ENCODE measurements at places on chromosomes 16 and 17.

DNA sequence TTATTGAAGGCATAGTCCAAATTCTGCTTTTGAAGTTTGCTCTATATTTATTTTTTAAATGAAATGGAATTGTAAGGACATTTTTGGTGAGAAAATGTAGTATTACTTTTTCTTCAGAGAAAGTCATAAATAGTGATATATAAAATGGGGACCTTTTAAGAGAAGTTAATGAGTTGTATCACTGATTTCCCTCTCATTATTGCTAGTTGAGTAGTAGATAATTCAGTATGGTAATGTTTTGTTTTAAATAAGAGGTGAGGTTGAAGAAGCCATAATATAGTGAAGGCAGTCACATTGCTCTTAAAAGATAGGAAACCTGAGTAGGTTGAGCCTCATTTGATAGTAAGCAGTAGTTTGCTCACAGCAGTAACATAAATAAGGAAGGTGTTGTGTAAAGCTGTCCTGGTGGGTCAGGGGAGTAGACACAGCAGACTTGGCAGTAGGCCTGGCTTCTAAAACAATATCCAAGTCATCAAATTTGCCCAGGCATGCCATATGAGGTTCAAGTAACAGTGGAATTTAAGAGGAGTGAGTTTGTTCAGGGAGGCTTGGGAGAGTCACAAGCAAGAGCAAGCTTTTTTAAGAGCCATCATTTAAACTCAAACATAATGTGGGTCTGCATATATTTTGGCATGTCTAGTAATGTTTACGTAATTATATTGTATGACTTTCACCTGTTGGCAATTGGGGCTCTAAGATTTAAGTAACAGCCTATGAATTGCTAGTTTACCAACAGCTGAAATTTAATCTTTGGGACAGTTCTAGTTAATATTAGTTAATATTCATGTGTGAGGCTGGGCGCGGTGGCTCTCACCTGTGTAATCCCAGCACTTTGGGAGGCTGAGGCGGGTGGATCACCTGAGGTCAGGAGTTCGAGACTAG, 6.5 kb downstream of the NFATC3 start:
- DNase-seq: no peak

DNA sequence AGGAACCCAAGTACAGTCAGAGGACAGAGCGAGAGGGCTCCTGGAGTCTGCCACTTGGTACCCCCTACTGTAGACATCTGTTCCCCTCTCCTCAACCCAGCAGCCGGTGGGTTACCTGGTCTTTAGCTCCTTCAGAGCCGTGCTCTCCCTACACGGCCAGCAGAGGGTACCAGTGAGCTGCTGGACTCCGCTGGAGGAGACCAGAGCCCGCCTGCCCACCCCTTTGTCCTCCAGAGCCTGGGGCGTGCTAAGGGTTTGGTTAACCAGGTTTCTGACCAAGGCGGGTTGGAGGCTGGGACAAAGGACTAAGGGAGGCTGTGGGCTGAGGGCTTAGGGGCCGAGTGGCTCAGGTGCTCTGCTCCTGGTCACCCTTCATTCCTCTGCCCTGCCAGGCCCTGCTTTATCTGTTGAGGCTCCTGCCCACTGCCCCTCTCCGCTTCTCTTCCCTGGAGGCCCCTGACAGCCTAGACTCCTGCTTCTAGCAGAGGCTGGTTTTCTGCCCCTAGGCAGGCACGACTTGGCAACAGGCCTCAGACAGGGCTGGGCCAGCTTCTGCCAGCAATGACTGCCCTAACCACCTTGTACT, 2.7 kb upstream of the HSD11B2 start:
- DNase-seq: peak; percentile 75

DNA sequence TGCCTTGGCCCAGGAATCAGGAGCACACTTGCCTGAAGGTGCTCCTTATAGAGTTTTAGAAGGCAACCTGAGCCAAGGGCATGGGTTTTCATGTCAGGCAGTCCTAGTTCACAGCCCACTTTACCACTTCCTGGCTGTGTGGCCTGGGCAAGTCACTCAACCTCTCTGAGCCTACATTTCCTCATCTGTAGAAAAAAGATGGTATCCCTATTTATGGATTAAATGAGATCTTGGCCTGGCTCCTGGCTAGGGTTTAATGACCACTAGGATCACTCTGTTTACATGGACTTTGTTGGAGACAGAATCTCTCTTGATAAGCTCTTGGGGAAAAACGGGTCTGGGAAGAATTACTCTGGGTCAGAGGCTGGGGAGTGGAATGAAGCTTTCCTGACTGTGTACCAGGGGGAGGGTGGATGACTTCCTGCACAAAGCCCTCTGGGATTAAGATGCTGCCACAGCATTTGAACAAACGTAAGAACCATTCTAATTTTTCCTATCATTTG, 2.3 kb downstream of the MT2A start:
- no peak for DNase-seq

DNA sequence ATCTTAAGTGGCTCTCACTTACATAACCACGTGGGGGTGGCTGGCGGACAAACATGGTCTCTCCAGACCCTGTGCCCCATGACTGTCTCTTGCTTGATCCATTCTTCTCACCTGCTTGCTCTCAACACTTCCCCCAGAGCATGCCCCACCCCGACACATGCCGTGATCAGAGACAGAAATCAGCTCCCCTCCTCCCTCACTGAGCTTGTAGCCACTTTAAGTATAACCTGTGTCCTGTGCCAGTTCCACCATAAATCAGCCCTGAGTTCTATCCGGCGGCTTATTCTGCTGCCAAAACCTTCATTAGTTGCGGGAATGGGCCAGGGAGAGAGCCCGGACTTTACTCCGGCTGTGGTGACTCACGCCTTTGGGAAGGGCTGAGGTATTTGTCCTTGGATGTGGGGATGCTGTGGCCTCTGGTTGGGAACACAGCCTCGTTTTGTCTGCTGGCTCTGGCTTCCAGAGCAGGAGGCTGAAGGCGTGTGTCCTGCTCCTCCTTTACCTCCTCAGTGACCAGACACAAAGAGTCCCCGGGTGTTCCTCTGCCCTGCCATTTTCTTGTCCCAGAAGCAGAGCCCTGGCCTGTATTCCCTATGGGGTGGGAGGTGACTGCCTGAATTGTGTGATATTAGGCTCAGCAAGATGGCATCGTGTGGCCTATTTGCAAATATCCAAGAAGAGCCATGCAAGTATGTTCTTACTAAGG, 21.1 kb downstream of the ANKRD40 start:
- DNase-seq: peak; percentile 80

GRCh38 chr17:73643852-73644144, 447 bp downstream of the SDK2 start:
- DNase-seq: no peak

DNA sequence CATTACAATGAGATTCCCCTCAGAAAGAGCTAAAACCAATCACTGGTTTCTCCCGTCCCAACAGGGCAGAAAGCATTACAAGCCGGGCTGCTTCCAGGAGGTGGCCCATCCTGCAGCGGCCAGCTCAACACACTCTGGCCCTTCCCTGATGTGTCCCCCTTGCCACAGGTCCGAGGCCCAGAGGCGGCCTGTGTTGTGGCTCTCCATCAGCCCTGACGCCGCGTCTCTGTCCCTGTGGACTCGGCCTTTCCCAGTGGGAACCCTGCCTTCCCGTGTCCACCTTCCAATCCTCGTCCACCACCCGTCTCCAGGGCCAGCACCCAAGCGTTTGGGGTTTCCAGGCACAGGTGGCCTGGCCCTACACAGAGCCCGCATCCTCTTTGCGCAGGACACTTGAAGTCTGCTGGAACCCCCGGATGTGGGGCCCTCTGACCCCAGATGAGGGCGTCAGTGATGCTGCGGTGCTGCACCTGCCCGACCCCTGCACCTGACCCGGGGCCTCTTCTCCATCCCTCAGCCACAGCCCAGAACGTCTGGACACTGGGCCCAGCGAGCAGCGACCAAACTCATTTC, 21.1 kb downstream of the RAB40B start:
- no peak for DNase-seq

- peak; percentile 6 for DNase-seq
Observed at GRCh38 chr17:51261024-51261963, 948 bp downstream of the UTP18 start.

GRCh38 chr17:73052923-73053322, 39.6 kb downstream of the SLC39A11 start:
- no peak for DNase-seq

DNA sequence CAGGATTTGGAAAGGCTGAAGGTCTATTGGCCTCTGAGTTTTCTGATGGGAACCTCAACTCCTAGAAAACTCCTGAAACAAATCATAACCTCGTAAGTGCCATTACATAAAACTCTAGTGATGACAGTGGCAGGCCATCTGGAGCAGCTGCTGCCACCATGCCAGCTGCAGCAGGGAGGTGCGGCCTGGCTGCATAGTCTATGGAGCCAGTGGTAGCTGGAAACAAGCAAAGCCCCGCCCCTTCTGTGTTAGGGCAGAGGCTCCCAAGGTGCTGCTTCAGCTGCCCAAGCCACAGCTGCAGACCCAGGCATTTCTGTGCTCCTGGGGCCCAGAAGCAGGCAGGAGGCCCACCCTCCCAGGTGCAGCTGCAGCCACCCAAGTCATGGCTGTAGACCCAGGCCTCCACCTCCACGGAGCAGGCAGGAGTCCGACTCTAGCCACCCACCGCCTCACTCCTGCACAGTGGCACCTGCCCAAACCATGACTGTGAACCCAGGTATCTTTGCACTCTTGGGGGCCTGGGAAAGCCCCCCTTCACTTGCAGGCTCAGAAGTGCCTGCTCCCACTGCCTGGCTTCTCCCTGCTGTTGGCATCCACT, 254.1 kb upstream of the KCNJ16 start:
- DNase-seq: no peak

- no peak for DNase-seq
Observed at GRCh38 chr17:51372345-51373004, 112.1 kb downstream of the UTP18 start.

- no peak for DNase-seq
Observed at GRCh38 chr16:67246756-67247191, 507 bp downstream of the FHOD1 start.

- DNase-seq: peak; percentile 52
Observed at GRCh38 chr17:56577843-56578204, 15.7 kb upstream of the NOG start.

GRCh38 chr17:38538906-38539305, 66.8 kb downstream of the SRCIN1 start:
- DNase-seq: no peak

DNA sequence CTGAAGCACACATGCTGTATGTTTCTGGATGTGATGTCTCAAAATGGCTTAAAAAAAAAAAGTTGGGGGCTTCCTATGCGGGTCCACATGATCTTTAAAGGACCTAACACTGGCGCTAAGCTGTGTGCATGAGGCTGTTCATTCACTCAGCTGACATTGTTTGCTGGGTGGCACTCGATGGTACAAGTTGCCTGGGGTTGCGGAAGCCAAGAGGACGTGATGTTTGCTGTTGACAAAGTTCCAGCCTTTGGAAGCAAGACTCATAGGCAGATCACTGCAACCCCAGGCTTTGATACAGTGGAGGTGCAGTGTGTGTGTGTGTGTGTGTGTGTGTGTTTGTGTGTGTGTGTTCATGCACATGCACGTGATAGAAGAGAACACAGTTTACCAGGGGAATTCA, 29.5 kb upstream of the DNAI2 start:
- DNase-seq: no peak

DNA sequence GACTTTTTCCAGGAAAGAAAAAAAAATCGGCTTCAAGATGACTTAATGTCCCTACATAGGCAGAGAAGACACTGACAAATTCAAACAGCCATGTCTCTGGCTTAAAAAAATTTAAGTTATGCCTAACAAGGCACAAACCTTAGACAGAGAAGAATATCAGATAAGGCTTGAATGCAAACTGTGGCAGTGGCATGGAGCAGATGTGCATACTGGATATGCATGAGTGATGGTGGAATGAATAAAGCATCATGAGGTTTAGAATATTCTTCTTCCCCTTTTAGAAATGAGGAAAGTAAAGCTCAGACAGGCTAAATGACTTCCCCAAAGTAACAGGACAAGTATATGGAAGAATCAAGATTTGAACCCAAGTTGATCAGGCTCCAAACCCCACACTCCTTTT, 23.2 kb upstream of the WSCD1 start:
- no peak for DNase-seq

DNA sequence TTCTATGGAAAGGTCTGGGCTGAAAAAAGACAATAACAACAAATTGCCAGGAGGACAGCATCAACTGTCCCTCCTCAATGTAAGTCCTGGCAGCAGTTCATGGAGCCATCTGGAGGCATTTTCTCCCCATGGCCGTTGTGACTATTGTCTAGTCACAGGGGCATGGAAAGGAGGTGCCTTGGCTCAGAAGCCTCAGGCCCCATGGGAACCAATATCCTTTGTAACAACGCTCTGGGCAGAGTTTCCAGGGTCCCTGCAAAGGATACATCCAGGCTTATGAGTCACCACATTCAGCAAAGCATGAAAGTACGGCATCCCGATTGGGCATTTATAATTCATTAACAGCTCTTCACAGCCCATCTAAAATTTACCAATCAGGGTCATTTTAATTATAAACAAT, 85.2 kb downstream of the GLG1 start:
- DNase-seq: peak; percentile 49

- DNase-seq: no peak
Observed at GRCh38 chr16:89712274-89712781, 8.4 kb downstream of the VPS9D1 start.

DNA sequence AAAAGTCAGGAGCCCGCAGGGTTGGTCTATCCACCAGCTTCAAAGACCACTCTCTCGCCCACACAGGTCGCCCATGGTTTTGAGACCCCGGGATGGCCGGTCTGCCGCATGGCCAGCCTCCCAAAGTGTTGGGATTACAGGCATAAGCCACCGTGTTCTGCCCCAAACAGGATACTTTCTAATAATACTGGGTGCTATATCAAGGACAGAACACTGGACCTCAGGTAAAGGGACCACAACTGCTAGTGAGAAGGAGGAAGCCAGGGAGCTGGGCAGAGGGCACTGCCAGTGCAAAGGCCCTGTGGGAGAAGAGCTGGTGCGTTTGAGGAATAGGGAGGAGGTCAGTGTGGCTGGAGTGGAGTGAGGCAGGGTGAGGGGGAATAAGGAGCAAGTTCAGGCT, 34.1 kb downstream of the IL21R start:
- no peak for DNase-seq

- DNase-seq: no peak
Observed at GRCh38 chr17:17696882-17697633, 15.8 kb downstream of the RAI1 start.

DNA sequence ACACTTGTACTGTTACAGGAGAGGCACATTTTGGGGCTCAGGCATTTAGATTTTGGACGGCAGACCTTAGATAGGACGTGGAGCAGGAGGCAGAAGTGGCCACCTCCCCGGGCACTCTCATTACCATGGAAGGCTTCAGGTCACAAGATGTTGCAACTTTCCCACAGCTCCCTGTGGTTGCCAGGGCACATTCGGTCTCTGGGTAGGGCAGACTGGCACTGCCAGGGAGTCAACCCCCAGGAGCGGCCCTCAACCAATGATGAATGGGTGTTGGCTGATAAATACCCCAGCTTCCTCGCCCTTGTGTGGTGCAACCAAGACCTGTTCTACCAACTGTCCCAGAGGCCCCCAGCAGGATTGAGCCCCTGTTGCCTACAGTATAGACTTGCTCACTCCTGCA, 11.2 kb downstream of the NAGPA start:
- DNase-seq: no peak
